Upper lobe of left lung (tissue), 6 donors: ENCODE measurements at places on chromosomes 2 and 18.

DNA sequence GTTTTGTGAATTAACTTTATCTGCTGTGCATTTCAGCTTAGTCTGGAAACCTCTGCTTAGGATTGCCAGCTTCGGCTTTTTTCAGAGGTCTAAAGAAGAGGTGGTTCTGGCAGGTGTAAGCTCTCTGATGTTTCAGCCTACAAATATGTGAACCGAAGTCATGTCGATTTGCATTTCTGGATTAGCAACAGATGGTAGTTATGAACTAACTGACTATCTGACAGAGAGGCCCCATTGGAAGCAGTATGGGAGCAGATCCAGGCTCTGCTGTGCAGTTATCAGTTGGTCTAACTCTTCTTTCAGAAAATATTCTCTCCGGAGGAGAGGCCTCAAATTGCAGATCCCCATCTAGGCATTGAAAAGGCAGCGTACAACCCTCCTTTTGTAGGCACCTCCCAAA is 32.7 kb upstream of the SPRED2 start:
- H3K4me3 ChIP-seq: no peak overlapping the region
- DNase-seq: no peak
- no peak overlapping the region for H3K27ac ChIP-seq
- no peaks in the 10 kb centered on the region for H3K27me3 ChIP-seq
- H3K36me3 ChIP-seq: no peaks in the 10 kb centered on the region

- no peak overlapping the region for H3K27ac ChIP-seq
- H3K4me1 ChIP-seq: no peaks in the 10 kb centered on the region
- DNase-seq: no peak
- no peak overlapping the region for H3K4me3 ChIP-seq
These were observed 36.7 kb downstream of the TRABD2A start for GRCh38 chr2:84844141-84844540.

DNA sequence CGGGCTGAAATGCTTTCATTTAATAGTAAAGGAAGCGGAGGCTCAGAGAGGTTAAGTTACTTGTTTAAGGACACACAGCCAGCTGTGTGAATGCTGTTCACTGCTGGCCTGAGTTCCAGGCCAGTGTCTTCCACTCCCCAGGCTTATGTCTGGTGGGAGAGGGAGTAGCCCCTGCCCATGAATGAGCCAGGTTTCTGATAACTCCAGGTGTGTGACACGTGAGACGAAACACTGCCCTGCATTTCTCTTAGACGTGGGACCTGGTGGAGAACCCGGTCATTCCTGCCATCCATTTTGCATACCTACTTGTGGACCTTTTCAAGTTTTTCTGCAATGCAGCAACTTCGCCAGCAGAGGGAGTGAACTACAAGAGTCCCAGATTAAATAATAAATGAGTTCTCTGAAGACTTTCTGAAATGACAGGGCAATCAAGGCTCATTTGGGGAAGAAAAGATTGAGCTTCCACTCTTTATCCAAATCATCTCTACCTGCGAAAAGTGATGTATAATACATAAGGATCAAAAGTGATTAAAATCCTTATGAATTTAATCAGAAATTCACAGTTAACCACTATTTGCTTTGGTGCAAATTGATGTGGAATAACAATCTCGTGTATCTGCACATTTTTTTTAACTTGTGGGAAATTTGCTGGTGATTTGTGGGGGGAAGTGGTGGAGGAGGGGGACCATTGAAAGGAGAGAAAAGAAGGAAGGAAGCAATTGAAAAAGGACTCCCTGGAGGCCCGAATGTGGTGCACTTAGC is 79.4 kb upstream of the ASB18 start:
- DNase-seq: peak; percentile 59
- H3K36me3 ChIP-seq: no peaks in the 10 kb centered on the region
- H3K27ac ChIP-seq: no peak overlapping the region
- no peak overlapping the region for H3K4me3 ChIP-seq
- H3K27me3 ChIP-seq: no peaks in the 10 kb centered on the region

DNA sequence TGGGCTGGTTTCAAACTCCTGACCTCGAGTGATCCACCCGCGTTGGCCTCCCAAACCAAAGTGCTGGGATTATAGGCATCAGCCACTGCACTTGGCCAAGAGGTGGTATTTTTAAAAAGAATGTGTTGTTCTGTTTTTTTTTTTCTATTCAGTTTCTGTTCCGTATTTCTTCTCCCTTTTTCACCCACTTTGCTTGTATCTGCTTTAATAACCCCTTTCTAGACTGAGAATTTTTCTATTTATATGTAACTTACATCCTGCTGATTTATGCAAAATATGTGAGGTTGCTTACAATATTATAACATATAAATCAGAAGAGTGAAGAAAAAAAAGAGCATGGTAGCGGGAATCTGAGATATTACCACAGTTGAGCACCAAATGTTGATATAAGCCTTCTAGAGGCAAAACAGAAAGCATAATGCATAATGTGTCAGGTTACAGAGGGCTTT is 17.2 kb upstream of the LYPD6B start:
- no peak for DNase-seq
- no peaks in the 10 kb centered on the region for H3K27me3 ChIP-seq
- no peak overlapping the region for H3K27ac ChIP-seq
- H3K4me3 ChIP-seq: no peak overlapping the region
- H3K36me3 ChIP-seq: no peaks in the 10 kb centered on the region
- peaks cover 6% of the 10 kb centered on the region for H3K4me1 ChIP-seq

- DNase-seq: no peak
- no peak overlapping the region for H3K4me3 ChIP-seq
- H3K36me3 ChIP-seq: no peaks in the 10 kb centered on the region
- no peaks in the 10 kb centered on the region for H3K4me1 ChIP-seq
- no peak overlapping the region for H3K27ac ChIP-seq
These were observed 403.7 kb upstream of the SPRED2 start for GRCh38 chr2:65835975-65836549.
